ENCODE measurements at places on chromosomes 11 and 22. TPM values are rescaled to one million over a fixed set of nuclear protein-coding genes. Genes with fewer than 3 reads are reported as not detected.

- peak; percentile 89 for DNase-seq
Measured at GRCh38 chr22:17436981-17437412, 67.7 kb downstream of the CECR2 start.

C22orf31 gene
- total RNA-seq: not detected

DNA sequence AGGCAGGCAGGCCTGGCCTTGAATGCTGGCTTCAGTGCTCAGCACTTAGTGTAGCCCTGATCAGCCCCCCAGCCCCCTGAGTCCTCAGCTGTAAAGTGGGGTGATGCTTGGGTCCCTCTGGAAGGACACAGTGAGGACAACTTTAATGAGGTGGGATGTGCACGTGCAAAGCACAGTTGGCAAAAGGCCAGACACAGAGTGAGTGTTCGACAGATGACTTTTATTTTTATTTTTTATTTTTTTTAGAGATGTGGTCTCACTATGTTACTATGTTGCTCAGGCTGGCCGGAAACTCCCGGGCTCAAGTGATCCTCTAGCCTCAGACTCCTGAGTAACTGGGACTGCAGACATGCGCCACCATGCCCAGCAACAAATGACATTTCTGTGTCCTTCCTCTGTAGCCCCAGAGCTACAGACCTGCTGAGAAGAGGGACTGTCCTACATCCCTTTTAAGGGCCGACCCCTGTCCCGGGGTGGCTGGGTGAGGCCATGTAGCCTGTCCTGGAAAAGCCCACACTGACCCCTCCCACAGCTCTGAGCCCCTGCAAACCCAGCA is 6.9 kb upstream of the C11orf96 start:
- DNase-seq: no peak

BEST1 gene
- 47.8 TPM for total RNA-seq

DNA sequence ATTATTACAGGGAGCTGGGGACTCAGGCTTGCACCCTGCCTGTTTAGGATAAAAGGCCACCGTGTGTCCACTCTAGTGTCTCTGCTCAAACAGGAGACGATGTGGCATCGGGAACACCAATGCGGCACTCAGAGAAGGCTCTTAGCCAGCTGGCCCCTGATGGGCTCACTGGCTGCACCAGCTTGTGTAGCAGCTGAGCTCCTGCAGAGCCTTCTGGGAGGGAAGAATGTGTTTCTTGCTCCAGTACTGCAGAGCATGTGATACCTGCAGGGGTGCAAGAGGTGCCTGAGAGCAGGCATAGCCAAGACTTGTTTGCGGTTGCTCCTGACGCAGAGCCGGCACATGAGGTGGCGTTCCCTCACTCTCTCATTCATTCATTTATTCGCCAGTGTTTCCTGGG is 44.4 kb upstream of the KCNQ1OT1 start:
- DNase-seq: no peak

DNA sequence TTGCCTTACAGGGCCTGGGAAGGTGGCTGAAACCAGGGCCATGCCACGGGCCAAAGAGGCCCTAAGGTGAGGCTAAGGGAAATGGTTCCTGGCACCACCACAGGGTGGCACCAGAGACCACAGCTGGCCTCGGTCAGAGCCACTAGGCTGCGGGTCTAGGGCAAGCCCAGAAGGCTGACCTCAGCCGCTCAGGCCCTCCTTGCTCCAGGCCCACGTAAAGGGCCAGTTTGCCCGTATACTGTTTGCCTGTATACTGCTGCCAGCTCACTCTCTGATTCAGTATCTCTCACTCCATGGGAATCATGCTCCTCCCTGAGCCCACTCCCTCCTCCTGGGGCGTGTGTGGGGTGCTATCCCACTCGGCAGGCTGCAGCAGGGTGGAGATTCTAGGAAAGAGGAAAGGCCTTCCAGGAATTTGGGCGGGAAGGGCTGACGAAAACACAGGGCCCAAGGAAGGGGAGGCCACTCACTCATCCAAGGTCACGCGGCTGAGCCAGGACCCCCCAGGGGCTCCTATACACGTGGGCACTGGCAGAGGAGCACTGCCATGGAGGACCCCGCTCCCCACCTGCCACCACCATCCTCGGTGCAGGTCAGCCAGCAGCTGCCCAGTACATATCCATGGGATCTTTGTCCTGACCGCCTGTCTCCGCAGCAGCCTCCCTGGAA is 62.4 kb downstream of the NECTIN1 start:
- DNase-seq: peak; percentile 69

DNA sequence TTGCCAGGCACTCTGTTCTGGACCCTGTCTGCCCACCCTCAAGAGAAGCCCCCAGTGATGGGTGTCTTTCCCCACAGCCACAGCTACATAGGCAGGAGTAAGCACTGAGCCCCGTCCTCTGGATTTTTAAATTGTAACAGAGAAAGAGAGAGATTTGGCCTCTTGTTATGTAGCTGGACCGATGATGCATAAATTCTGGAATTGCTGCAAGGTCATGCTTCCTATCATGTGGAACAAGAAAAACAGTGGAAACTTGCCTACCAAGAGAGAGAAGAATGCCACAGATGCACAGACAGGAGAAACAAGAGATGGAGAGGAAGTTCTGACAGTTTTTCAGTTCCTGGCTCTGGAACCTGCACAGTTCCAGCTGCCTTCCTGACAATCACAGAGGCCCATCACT is 150.2 kb downstream of the ETS1 start:
- no peak for DNase-seq

- DNase-seq: no peak
Measured at GRCh38 chr11:121540627-121541026, 87.9 kb upstream of the SORL1-AS1 start.

DNA sequence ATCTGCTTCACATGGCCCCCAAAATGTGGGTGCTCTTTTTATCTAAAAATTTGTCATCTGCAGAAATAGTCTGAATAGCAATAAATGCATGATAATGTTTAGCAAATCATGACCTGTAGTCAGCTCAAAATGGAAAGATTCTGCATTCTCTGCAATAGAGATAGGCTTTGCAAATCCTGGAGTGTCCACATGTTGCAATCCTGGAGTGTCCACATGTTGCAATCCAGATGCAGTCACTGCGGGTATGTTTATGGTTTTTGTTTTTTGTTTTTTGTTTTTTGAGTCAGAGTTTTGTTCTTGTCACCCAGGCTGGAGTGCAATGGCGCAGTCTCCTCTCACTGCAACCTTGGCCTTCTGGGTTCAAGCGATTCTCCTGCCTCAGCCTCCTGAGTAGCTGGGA is 20.2 kb upstream of the LRRC32 start:
- no peak for DNase-seq

CYP2D6 gene
- 0.21 TPM for total RNA-seq

MS4A6E gene
- not detected for total RNA-seq

NAA40 gene
- 10.0 TPM for total RNA-seq

GRCh38 chr22:44351685-44352377 is 39.1 kb upstream of the SHISAL1 start:
- DNase-seq: no peak

- DNase-seq: no peak
Measured at GRCh38 chr11:60951904-60952741, at the start of gene SLC15A3. SLC15A3 (minus strand) TSS chr11:60952176; CDS start chr11:60951551, 625 bp downstream.

DNA sequence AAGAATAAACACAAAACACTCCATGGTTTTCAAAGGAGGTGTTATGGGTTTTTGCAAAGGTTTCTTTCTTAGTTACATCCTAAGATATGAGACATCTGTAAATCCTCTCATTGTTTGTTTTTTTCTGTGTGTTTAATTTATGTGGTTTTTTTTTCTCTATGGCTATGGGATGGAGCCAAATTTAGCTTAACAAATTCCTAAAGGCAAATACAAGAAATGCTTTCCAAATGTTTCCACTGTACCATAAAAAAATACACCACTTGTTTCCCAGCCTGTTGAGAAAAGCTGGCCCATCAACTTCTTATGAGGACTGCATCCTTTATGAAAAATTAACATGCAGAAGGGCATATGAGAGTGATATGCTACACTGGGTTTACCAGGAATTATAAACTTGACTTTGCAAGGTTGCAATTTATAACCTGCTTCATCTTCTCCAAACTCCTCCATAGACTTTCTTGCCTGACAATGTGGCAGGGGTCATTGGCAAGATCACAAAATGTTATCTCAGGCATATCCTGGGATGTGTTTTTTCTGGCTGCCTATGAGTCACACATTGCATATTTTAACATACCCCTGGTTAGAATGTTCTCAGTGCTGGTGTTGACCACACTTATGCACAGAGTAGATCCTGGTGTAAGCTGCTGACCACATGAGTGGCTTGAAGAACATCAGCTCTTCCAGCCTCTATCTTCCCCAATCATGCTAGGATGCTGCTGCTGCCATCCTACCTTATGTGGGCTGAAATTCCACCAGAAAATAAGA is 137.6 kb upstream of the TTC12 start:
- DNase-seq: no peak

GRCh38 chr11:288478-289397 is at the start of gene PGGHG:
PGGHG (plus strand) TSS chr11:289126; CDS start chr11:289817, 691 bp downstream.
- DNase-seq: peak; percentile 38

DNA sequence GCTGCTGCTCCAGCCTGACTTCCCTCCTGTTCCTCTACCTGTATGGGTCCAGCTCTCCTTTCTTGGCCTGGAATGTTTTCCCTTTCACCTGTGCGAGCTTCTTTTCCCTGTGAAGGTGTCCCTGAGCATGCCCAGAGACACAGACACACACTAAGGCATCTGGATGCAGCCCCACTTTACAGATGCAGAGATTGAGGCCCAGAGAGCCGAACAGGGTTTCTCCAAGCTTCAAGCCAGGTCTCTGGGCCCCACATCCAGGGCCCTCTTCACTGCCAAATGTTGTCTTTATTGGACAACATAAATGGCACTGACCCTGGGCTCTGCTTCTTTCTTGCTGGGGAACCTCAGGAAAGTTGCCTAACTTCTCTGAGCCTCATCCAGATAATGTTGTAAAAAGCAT is 561.6 kb downstream of the MIAT start:
- DNase-seq: no peak

DNA sequence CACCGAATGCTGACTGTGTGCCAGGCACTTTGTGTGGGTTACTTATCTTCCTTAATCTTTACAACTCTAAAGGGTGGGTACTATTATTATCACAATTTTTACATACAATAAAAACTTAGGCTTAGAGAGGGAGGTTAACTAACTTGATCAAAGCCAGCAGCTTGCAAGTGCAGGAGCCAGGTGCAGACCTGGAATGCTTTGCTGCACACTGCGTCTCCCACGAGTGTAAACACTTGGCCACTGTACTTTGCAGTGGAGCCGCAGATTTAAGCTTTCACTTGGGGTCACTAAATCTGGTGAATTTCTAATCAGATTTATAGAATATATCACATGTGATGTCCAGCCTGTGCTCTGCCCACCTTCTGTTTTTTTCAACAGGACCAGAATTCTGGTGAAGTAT is 36.7 kb downstream of the AMOTL1 start:
- DNase-seq: no peak

P4HA3 gene
- 2.2 TPM for total RNA-seq

GRCh38 chr11:19968860-19969259 is 191.4 kb downstream of the DBX1 start:
- DNase-seq: no peak

- no peak for DNase-seq
Measured at GRCh38 chr11:18071098-18071705, 25.1 kb upstream of the TPH1 start.

DNA sequence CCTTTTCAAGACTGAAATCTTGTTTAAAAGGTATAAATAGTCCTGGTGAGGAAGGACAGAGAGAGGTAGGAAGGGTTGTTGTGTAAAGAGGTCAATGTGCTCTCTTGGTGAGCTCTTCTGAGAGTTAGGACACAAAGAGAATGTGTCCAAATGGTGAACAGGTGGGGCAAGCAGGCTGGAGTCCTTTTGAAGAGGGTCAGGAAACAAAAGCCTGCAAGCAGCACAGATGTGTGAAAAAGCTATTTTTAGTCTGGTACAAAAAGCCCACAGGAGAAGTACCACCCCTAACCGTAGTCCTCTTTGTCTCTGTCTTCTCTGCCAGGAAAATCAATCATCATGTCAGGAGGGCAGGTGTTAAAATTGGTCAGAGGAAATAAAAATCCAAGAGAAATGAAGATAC is 54.4 kb upstream of the SYN3 start:
- DNase-seq: no peak

- DNase-seq: no peak
Measured at GRCh38 chr22:47322854-47323253, 560.4 kb downstream of the TBC1D22A start.

- DNase-seq: no peak
Measured at GRCh38 chr11:6660712-6661111, 5.1 kb upstream of the DCHS1 start.

DNA sequence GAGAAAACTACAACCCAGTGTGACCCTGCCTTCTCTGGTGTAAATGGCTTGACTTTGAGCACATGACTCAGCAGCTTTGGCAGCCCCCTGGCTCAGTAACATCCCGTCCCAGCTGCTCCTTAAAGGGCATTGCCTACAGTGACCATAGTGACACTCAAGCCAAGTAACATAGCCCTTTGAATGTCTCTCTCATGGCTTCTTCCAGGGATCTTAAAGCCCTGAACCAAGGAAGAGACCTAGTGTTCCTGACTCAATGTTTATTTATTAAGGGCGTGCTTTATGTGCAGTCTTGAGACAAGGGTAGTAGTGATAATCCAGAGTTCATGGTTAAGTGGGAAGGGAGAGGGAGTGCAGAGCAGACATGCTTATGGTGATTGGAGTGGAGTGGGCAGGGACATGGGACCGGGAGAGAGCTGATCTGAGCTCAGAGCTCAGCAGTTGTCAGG is 125.7 kb downstream of the PARVA start:
- no peak for DNase-seq

CSNK2A3 gene
- 2.2 TPM for total RNA-seq

RBMXL2 gene
- total RNA-seq: not detected

GRCh38 chr22:31647066-31647465 is 14.9 kb downstream of the PISD start:
- no peak for DNase-seq

DNA sequence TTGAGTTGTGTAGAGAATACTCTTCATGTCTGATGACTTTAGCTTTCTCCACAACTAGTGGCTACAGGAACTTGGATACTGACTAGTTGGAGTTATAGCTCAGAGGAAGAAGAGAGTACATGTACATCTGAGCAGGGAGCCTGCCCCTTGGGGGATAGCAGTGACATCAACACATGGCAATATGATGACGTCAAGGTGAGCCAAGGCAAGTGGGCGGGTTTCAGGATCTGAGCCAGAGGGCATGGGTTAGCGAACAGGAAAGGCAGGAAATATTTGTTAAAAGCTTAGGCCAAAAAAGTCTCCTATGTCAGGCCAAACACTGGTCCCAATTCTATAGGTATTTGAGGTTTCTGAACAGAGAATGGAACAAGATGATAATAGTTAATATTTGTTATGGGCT is 42.0 kb upstream of the HORMAD2 start:
- DNase-seq: no peak

GRCh38 chr11:26905368-26905767 is 88.5 kb upstream of the FIBIN start:
- peak; percentile 17 for DNase-seq

OR1S1 gene
- total RNA-seq: not detected

- no peak for DNase-seq
Measured at GRCh38 chr22:22057617-22058378, 75.2 kb upstream of the TOP3B start.

- no peak for DNase-seq
Measured at GRCh38 chr11:6111673-6112072, 4.2 kb downstream of the OR56B4 start.

- DNase-seq: peak; percentile 50
Measured at GRCh38 chr11:95585752-95586077, 203.9 kb downstream of the FAM76B start.

CRYBB3 gene
- total RNA-seq: not detected
